Activated T-helper 9 cell treated with anti-CD3 and anti-CD28 coated beads, Interleukin-2, amount 50 U/mL, for 16 hours (primary cell): ENCODE measurements at places on chromosomes 7 and 10.

DNA sequence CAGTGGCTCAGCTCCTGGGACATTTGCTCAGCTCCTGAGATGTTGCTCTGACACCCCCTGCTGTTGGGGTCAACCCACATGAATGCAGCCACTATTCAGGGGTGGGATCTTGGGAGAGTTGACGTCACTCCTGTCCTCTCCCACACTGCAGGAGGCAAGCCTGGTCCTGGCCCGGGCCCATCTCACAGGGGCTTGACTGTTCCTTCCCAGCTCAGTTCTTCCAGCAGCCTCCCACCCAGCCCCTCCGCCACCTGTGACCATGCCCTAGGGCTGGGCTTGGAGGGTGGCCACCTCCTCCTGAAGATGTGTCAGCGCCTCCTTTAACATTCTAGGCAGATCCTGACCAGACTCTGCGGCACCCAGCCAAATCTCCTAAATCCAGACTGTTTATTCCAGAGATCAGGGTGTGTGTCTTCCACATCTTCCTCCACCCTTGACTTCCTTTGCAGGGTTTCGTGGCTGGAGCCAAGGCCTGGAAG lies 19.1 kb upstream of the OPALIN start:
- DNase-seq: no peak

GRCh38 chr7:92987538-92987937 lies 130.2 kb downstream of the SAMD9 start:
- DNase-seq: no peak

- DNase-seq: no peak
Observed at GRCh38 chr7:48959676-48960075, 35.3 kb downstream of the CDC14C start.

GRCh38 chr10:63833411-63834060 lies 312.3 kb downstream of the REEP3 start:
- no peak for DNase-seq

GRCh38 chr7:48617508-48617907 lies 306.8 kb upstream of the CDC14C start:
- DNase-seq: no peak

DNA sequence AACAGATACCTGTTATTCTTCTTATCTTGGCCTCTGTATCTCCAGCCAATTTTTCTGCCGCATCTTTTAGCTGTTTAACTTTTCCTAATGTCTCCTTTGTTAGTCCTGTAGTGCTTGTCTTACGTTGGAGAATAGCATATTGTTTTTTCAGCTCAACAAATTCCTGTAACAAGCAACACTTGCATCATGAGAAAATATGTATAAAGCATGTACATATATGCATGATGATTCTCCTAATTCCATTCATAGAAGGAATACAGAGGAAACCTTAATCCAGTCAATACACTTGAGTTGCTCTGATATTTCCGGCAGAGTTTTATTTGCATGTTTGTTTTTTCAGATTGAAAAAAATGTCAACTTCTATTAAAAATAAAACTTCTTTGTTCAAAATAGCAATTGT lies 26.1 kb upstream of the LAMB1 start:
- no peak for DNase-seq

GRCh38 chr7:7048213-7048612 lies 134.1 kb upstream of the C1GALT1 start:
- no peak for DNase-seq

DNA sequence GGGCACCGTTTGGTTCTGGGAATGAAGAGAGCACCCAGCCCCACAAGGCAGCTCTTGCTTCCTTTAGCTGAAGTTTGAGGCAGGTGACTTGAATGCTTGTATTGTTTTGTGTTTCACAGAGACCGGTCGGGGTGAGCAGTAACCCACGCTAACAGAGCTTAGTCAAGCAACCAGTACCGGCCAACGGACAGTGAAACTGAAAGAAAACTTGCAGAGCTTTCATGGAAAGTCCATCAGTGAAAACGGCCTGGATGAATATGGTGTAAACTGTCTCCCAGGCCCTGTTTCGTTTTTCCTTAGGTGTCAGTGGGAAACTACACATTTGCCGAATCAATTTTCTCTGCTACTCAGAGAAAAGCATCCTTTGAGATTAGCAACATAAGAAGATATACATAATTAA lies 101.1 kb downstream of the LYZL1 start:
- no peak for DNase-seq

DNA sequence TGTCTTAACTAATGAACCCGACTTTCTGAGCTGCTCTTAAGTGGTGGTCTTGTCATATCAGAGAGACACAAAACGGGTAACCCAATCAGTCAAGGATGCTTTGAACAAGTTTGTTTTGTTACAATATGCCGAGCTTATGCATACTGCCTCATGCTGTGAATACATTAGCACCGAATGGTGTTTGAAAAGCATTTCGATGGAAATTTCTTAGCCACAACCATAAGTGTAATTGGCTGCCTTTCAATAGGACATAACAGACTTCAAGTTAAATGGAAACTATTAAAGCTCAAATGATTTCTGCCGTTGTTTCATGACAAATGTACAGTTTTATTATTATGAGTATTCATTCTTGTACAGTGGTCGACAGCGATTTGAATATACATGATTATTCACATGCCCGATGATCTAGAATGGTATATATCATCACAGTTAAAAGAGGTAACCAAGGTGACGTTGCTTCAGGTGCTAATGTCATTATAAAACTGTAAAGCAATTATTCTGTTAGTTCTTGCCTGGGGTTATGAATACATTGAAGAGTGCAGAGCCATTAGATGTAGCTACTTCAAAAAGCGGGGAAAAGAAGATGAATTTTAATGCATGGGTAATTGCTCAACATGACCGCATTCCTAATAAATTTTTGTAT lies 118.8 kb downstream of the EBF3 start:
- DNase-seq: no peak

DNA sequence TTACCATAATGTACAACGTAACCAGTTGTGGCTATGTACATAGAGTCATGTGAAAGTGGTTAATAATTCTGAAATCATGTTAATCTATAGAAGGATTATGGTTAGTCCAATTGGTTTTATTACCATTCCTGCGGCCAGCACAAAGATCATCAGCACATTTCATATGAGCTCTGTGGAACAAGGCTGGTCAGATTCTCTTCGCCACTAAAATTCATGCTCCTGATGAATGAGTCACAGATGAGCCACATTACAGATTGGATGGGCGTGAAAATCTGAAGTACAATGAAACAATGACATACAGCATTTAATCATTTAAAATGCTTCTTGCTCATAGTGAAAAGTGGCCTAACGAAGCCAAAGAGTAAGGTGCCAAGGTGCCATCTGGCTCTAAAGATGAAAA lies 716.2 kb upstream of the PHF14 start:
- DNase-seq: no peak

- no peak for DNase-seq
Observed at GRCh38 chr7:155447603-155448002, 10.3 kb upstream of the EN2 start.
